ENCODE measurements at places on chromosomes 7 and 10. TPM values are rescaled to one million over a fixed set of nuclear protein-coding genes. Genes with fewer than 3 reads are reported as not detected.

Gene ASB10
- polyA plus RNA-seq: not detected

Gene STAG3
- polyA plus RNA-seq: 0.77 TPM

Gene CYP3A4
- 0.57 TPM for polyA plus RNA-seq

Gene NPY4R
- not detected for polyA plus RNA-seq

Gene GSTO1
- polyA plus RNA-seq: 203 TPM

Gene ABCB4
- polyA plus RNA-seq: 60.9 TPM

All from adrenal gland (tissue), 19 donors.